ENCODE measurements at places on chromosomes 4 and X. TPM values are rescaled to one million over a fixed set of nuclear protein-coding genes. Genes with fewer than 3 reads are reported as not detected.

- DNase-seq, result no peak
Measured at GRCh38 chr4:125280892-125281403, 33.8 kb upstream of the FAT4 start.

- no peak for DNase-seq
Measured at GRCh38 chr4:76036855-76037254, 985 bp upstream of the CXCL11 start.

DNA sequence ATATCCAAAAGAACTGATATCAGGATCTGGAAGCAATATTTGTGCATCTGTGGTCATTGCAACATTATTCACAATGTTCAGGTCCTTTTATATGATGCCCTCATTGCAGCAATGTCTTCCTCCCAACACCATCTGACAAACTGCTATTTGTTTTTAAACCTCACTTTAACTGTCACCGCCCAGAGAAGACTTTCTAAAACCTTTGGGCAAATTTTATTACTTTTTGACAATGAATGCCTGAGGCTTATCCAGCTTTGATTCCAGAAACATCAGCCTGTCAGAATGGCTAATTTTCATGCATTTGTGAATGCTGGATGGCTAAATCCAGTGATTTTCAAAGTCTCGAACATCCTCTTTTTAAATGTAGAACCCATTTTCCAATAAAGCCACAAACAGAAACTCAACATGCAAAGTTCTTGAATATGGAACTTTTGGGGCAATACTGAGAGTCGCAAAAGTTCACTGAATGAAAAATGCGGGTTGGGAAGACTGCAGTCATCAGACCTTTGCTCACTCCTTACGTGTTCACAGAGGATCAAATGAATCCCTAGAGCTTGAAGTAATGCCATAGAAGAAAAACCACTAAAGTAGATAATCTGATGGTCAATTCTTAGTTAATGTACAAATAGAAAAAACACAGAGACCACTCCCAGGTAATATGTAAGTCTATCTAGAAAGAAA, 10.5 kb downstream of the FGB start:
- no peak for DNase-seq

- peak; percentile 53 for DNase-seq
Measured at GRCh38 chr4:159434114-159434870, 331.4 kb downstream of the RAPGEF2 start.

- DNase-seq, result peak; percentile 88
Measured at GRCh38 chr4:183182873-183183725, 84.0 kb downstream of the WWC2 start.

DNA sequence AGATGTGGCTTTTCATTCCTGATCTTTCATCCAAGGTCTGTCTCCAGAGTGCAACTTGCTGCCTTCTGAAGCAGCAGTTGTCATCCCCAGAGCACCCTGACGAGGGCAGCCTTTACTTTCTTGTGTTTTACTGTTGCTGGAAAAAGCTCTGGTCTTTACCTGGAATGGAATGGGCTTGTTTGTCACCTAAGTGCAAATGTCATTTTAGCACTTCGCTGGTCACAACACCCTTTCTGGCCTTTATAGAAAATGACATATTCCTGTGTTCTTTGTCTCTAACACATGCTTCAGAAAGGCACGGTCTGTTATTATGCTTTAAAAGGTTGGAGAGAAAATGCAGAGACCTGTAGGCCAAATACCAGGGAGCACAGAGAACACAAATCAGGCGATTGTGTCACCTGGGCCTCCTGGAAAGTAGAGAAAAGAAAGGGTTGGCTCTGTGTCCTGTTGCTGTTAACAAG, 332.7 kb upstream of the IGFBP7 start:
- peak; percentile 21 for DNase-seq

DNA sequence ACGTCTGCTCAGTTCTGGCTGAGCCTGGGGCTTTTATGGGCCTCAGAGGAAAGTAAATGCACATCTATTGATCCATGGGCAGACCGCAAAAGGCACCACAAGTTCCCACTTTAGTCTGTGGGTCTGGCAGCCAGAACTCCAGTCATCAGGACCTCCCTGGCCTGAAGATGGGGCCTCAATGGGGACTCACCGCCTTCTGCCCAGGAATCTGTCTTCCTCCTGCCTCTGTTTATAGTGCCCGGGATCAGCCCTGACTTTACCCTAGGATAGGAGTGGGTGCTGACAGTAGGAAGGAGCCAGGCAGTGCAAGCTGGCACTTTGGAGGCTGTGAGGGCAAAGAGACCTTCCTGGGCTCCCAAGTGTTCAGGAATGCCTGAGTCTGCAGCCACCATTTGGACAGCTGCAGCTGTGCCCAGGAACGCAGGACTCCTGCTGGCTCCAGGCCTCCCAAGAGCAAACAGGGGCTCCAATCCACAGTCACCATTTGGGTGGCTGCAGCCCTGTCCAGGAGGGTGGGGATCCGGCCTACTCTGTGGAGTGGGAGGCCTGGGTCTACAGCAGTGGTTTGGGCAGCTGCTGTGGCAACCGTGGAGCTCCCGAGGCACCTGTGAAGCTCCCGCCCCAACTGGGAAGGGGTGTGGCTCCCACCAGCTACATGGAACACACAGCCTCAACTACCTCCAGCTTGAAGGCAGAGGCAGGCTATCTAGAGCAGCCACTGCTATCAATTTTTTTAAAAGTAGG, 1440.9 kb upstream of the ADGRL3 start:
- no peak for DNase-seq

DNA sequence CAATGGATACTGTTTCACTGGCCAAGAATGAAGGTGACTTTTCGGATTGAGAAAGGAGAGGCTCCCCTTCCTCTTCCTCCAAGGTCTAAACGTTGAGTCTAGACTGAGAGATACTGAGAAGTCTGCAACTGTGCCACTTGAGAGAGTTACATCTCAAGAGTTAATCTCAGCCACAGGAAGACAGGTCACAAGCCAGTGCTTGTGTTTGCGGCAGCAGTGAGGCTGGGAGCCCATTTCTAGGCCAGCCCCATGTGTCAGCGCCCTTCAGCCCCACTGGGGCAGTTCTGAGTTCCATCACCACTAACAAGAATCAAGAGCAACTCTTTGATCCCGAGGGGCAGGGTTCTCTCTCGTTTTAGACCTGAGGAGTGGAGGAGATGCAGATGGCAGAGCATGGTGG, 7.3 kb upstream of the SEC24D start:
- DNase-seq, result no peak

DNA sequence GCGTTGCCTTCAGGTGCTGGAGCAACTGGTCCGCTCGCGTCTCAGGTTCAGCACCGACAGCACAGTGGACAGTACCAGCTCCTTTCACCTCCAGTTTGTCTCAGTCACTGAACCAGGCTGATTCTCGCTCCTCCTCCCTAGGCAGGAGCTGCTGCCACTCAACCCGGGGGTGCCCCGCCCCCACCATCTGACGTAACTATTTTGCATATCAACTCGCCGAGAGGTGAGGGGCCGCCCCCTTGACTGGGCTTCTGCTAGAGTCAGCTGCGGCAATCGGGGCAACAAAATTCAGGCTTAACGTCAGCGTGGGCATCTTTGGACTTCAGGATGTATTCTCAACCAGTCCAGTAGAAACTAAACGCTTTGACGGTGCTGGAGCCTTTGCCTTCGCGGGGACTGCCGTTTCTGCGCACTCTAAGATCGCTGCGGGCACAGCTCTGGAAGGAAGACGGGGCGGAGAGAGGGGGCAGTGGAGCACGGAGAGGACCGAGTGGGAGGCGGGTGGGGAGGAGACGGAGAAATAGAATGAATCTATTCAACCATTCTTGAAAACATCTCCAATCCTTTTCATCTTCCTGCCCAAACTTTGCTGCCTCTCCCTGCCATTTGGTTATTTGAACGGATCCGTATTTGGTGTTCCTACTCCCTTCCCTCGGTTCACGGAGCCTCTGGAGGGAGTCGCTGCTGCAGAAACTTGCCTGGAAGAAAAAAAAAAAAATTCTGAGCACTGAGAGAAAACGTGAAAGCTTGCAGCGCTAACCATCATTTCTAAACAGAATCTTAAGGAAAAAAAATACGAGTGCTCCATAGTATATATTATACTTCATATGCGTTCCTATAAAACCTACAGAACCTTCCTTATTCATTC, at the start of gene FSTL5:
Gene FSTL5 (minus strand): TSS at position 109 of the 868 bp plus-strand sequence. CDS start 52,604 bp downstream, outside the sequence.
- peak; percentile 1 for DNase-seq

DNA sequence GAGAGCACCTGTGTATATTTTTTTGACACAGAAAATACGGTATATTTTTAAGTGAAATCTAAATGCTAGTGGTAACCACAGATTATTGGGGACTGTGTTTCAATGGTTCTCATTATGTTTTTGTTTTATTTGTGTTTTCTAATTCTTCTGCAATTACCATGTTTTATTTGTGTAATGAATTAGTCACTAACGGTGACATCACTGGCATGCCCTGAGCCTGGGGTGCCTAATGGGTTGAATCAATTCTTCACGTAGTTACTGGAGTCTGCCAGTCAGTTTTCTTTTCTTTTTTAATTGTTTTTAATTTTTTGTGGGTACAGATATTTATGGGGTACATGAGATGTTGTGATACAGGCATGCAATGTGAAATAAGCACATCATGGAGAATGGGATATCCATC, 168.8 kb downstream of the RELL1 start:
- no peak for DNase-seq

DNA sequence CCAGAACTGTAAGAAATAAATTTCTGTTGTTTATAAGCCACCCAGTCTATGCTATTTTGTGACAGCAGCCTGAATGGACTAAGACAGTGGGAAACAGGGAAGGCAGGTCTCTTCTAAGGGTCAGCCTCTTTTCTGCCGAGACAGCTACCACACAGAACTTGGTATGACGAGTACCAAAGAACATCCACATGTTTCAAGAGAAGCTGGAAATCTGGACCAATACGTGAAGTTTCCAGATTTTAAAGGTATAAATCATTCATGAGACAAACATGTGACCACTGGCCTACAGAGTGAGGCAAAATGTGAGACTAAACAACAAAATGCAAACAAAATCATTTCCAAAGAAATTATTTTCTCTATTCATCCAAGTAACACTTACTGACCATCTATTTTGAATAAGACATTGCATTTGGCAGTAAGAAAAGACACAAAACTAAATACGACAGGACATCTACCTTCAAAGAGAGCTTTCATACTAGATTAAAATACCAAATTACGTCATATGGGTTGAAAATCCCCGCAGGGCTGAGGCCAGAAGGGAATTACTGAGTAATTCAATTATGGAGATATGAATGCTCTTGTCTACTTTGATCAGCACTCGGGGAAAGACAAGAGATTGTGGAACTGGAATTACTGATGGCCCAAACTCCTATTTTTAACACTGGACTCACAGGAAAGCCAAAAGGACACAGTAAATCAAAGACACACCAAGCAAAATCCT, 7.2 kb downstream of the SCARB2 start:
- peak; percentile 64 for DNase-seq

GRCh38 chrX:10108288-10108687, 48.5 kb upstream of the CLCN4 start:
- no peak for DNase-seq

DNA sequence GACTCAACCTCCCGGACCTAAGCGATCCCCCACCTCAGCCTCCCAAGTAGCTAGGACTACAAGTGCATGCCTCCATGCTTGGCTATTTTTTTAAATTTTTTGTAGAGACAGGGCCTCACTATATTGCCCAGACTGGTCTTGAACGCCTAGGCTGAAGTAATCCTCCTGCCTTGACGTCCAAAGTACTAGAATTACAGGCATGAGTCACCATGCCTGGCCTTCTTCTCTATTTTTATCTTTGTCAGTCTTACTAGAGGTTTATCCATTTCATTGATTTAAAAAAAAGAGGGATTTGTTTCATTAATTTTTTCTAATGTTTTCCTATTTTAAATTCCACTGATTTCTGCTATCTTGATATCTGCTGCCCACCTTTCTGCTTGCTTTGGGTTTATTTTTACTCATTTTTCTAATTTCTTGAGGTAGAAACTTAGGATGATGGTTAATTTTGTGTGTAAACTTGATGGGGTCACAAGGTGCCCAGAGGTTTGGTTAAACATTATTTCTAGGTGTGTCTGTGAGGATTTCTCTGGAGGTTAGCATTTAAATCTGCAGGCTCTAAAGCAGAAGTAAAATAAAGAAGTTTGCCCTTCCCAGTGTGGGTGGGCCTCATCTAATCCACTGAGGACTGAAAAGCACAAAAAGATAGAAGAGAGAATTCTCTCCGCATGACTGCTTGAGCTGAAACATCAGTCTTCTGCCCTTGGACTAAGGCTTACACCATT, 116.2 kb upstream of the DCLK2 start:
- peak; percentile 59 for DNase-seq

DNA sequence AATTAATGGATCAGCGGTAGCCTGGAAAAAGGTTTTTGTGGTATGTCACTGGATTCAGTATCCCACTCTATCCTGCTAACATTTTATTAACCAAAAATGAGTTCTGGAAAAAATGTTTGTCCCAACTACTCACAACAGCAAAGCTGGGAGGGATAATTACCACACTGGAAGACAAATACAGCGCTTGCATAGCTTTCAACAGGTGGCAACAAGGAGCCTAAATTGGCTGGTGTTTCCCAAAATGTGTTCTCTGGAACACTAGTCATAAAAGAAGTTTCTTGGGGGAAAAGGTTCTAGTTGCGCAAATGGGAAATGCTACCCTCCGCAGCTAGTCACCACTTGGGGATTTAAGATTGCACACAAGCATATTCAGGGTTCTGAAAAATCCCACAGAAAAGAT, 54.6 kb downstream of the BEND2 start:
- no peak for DNase-seq

- no peak for DNase-seq
Measured at GRCh38 chrX:17494216-17494615, 119.2 kb downstream of the NHS start.

F8A2 gene
- total RNA-seq, result not detected

LGI2 gene
- total RNA-seq, result not detected

WDR19 gene
- total RNA-seq, result 32.0 TPM

PPP1R3F gene
- total RNA-seq, result 5.6 TPM

NWD2 gene
- total RNA-seq, result not detected

Measured in fibroblast of villous mesenchyme (primary cell).